ENCODE measurements at places on chromosomes 6 and 20.

GRCh38 chr6:54010340-54011276 lies 100.6 kb upstream of the MLIP start:
- DNase-seq, result no peak

DNA sequence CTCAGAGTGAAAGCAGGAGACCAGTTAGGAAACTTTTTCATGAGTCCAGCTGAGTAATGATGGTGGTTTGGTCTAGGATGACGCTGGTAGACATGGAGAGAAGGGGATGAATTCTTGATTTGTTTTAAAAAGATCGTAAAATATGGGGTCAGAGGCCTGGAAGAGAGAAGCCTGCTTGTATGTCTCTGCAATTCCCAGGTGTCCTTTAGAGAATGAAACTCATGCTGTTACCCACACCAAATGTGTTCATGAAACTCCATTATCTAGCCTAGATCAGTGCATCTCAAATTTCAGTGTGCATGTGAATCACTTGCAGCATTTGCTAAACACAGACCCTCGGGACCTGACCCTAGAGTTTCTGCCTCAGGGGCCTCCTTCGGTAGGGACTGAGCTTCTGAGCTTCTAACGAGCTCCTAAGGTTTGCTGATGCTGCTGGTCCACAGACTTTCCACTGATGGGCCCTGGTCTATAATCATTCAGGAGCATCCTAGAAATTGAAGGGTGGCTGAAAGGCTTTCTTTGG lies 302.0 kb upstream of the PLCB4 start:
- no peak for DNase-seq

- DNase-seq, result no peak
Measured at GRCh38 chr6:124822721-124823120, 139.5 kb upstream of the RNF217 start.

DNA sequence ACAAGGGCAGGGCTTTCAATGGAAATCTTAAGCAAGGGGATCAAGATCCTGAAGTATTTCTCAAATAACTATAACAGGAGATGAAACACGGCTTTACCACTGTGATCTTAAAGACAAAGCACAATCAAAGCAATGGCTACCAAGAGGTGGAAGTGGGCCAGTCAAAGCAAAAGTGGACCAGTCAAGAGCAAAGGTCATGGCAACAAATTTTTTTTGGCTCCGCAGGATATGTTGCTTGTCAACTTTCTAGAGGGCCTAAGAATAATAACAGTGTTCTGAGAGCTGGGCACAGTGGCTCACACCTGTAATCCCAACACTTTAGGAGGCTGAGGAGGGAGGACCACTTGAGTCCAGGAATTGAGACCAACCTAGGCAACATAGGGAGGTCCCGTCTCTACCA lies 54.1 kb downstream of the ILRUN start:
- DNase-seq, result no peak

DNA sequence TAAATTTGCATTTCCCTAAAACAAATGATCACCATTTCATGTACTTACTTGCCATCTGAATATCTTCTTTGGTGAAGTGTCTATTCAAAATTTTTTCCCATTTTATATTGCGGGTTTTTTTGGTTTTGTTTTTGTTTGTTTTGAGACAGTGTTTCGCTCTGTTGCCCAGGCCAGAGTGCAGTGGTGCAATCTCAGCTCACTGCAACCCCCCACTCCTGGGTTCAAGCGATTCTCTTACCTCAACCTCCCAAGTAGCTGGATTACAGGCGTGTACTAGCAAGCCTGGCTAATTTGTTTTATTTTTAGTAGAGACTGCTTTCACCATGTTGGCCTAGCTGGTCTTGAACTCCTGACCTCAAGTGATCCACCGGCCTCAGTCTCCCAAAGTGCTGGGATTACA lies 9.1 kb upstream of the REPS1 start:
- DNase-seq, result no peak

GRCh38 chr6:20778912-20779311 lies 244.7 kb downstream of the CDKAL1 start:
- DNase-seq, result no peak

- DNase-seq, result no peak
Measured at GRCh38 chr6:158988477-158988876, 11.5 kb downstream of the RSPH3 start.

- DNase-seq, result no peak
Measured at GRCh38 chr6:54071821-54072340, 39.4 kb upstream of the MLIP start.

All from activated CD8-positive, alpha-beta memory T cell treated with anti-CD3 and anti-CD28 coated beads, Interleukin-2, amount 50 U/mL, for 4 hours (primary cell).